ENCODE measurements at places on chromosomes 4 and X. TPM values are rescaled to one million over a fixed set of nuclear protein-coding genes. Genes with fewer than 3 reads are reported as not detected.

Gene TKTL2
- 0.18 TPM for total RNA-seq

Gene SYP
- total RNA-seq, result 4.2 TPM

GRCh38 chr4:122671919-122672490 lies 51.1 kb upstream of the IL21 start:
- H3K27ac ChIP-seq, result no peak overlapping the region
- no peaks in the 10 kb centered on the region for H3K36me3 ChIP-seq
- H3K27me3 ChIP-seq, result no peaks in the 10 kb centered on the region
- no peak overlapping the region for H3K4me3 ChIP-seq
- H3K4me1 ChIP-seq, result no peaks in the 10 kb centered on the region

GRCh38 chr4:57989430-57989829 lies 879.2 kb upstream of the IGFBP7 start:
- H3K4me3 ChIP-seq, result no peak overlapping the region
- no peaks in the 10 kb centered on the region for H3K27me3 ChIP-seq
- H3K36me3 ChIP-seq, result no peaks in the 10 kb centered on the region
- no peak overlapping the region for H3K27ac ChIP-seq
- no peaks in the 10 kb centered on the region for H3K4me1 ChIP-seq

DNA sequence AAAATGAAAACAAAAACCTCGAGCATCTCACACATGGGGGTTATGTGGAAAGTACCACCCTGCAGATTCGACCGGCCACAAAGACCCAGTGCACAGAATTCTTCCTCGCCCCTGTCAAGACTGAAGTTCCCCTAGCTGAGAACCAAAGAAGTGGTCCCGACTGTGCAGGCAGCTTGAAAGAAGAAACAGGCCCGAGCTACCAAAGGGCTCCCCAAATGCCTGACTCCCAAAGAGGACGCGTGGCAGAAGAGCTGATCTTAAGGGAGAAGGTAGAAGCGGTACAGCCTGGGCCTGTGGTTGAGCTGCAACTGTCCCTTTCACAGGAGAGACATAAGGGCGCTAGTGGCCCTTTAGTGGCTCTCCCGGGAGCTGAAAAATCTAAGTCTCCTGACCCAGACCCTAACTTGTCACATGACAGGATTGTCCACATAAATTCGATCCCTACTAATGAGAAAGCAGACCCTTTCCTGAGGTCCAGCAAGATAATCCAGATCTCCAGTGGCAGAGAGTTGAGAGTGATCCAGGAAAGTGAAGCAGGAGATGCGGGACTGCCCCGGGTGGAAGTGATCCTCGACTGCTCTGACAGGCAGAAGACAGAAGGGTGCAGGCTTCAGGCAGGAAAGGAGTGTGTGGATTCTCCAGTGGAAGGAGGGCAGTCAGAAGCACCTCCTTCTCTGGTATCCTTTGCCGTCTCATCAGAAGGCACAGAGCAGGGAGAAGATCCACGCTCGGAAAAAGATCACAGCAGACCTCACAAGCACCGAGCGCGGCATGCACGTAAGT lies 108.8 kb upstream of the MYOZ2 start:
- H3K4me3 ChIP-seq, result peak overlapping the region; percentile 33
- H3K4me1 ChIP-seq, result peaks cover 17% of the 10 kb centered on the region
- DNase-seq, result no peak
- no peaks in the 10 kb centered on the region for H3K36me3 ChIP-seq

- no peaks in the 10 kb centered on the region for H3K27me3 ChIP-seq
- no peak for DNase-seq
- no peak overlapping the region for H3K4me3 ChIP-seq
- no peaks in the 10 kb centered on the region for H3K36me3 ChIP-seq
- no peak overlapping the region for H3K27ac ChIP-seq
Observed at GRCh38 chr4:36237366-36238313, 6.7 kb downstream of the ARAP2 start.

DNA sequence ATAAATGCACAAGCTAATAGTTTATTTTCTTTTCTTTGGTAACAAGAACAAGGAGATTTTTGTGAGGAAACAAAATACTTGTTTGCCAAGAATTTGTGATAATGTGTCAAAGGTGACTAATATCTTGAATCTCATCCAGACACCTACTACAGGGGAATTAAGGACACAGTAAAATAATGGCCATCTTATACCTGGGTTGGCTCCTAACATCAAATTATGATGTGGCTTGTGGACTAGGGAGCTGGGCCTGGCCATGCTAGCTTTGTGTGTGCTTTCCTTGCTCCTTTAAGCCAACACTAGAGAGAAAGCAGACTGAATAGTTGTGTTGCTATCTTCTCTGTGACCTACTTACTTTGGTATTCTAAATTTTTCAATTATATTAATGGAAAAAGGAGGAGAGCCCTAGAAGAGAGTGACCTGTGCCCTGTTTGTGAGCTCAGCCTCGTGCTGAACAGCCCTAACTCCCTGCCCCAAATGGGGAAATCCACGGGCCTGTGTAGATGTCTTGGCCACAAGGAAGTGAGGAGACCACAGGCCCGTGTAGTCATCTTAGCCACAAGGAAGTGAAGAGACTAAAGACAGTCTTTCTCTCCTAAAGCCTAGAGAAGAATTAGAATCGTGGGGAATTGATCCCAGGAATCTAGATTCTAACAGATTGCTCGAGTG lies 23.3 kb downstream of the ARHGAP24 start:
- peak overlapping the region; percentile 56 for H3K27ac ChIP-seq
- H3K4me1 ChIP-seq, result peaks cover 16% of the 10 kb centered on the region
- no peak overlapping the region for H3K4me3 ChIP-seq
- peak; percentile 79 for DNase-seq
- H3K27me3 ChIP-seq, result no peaks in the 10 kb centered on the region

DNA sequence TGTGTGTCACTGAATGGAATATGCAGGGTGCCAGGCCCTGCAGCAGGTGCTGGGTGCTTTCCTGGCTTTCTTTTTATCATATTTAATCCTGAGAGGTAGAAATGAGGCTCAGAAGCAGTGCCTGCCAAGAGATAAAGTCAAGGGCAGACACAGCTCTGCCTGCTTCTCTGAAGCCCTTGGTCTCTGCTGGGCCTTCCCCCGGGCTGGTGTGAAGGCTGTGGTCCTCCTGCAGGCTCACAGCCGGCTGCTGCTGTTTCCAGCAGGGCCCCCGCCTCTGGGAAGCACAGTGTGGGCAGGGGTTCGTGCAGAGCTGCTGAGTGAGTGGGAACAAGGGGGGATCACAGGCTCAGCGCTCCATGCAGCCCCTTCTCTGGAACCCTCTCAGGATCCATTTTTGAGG lies 49.6 kb downstream of the TBC1D14 start:
- DNase-seq, result no peak
- no peak overlapping the region for H3K27ac ChIP-seq
- H3K4me3 ChIP-seq, result no peak overlapping the region
- peaks cover 32% of the 10 kb centered on the region for H3K4me1 ChIP-seq

GRCh38 chr4:40152637-40153036 lies 44.2 kb upstream of the RHOH start:
- no peaks in the 10 kb centered on the region for H3K27me3 ChIP-seq
- no peaks in the 10 kb centered on the region for H3K4me1 ChIP-seq
- no peak for DNase-seq
- no peak overlapping the region for H3K4me3 ChIP-seq
- no peak overlapping the region for H3K27ac ChIP-seq

Data from lower lobe of right lung (tissue), 2 donors.